ENCODE measurements at places on chromosomes 2 and 18. TPM values are rescaled to one million over a fixed set of nuclear protein-coding genes. Genes with fewer than 3 reads are reported as not detected.

The ATOH8 gene
- 0.25 TPM for total RNA-seq

DNA sequence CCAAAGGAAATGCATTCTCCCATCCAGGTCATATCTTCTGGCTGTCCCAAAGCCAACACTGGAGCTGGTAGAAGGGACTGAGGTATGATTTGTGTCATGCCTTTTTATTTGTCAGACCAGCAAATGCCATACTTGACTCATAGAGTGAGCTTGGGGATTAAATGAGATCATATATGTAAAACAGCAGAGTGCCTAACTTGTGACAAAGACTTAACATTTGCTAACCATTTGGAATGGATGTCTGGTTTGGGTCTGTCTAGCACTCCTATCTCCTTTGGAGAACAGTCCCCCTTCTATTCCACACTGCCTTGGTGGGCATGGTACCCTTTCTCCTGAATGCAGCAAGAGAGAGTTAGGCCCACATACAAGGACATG, 128.5 kb upstream of the LGALSL start:
- H3K27me3 ChIP-seq = no peaks in the 10 kb centered on the region
- no peak overlapping the region for H3K4me3 ChIP-seq
- no peaks in the 10 kb centered on the region for H3K36me3 ChIP-seq
- no peak for DNase-seq
- H3K27ac ChIP-seq = no peak overlapping the region
- H3K4me1 ChIP-seq = peaks cover 16% of the 10 kb centered on the region

- H3K27me3 ChIP-seq = no peaks in the 10 kb centered on the region
- H3K4me1 ChIP-seq = no peaks in the 10 kb centered on the region
- no peak overlapping the region for H3K27ac ChIP-seq
- H3K36me3 ChIP-seq = no peaks in the 10 kb centered on the region
These were observed 1040.3 kb downstream of the SOCS6 start for GRCh38 chr18:71329114-71329513.

The DIS3L2 gene
- total RNA-seq = 30.4 TPM

The BCL2L11 gene
- 12.4 TPM for total RNA-seq

The FAM237A gene
- total RNA-seq = not detected

DNA sequence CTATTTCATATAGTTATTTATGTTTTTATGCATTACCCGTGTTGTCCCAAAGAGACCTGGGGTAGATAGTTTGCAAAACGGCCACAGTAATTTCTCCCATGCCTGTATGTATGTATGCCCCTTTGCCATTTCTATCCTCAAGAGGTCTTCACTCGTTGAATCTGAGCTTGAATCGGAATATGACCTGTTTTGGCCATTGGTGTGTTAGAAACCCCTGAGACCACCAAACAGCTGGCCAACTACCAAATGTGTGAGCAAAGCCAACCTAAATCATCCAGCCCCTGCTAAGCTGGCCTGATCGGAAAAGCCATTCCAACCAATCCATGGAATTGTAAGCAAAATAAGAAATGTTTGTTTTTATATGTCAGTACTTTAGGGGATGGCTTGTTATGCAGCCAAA, 23.4 kb upstream of the INO80C start:
- H3K4me1 ChIP-seq = peaks cover 3% of the 10 kb centered on the region
- H3K27me3 ChIP-seq = no peaks in the 10 kb centered on the region
- no peak for DNase-seq
- H3K36me3 ChIP-seq = no peaks in the 10 kb centered on the region
- H3K27ac ChIP-seq = no peak overlapping the region

- H3K27me3 ChIP-seq = no peaks in the 10 kb centered on the region
- no peaks in the 10 kb centered on the region for H3K36me3 ChIP-seq
- H3K27ac ChIP-seq = no peak overlapping the region
- peaks cover 9% of the 10 kb centered on the region for H3K4me1 ChIP-seq
These were observed 39.7 kb downstream of the C2orf76 start for GRCh38 chr2:119326938-119327337.

- no peaks in the 10 kb centered on the region for H3K27me3 ChIP-seq
- peaks cover 18% of the 10 kb centered on the region for H3K4me1 ChIP-seq
- H3K4me3 ChIP-seq = no peak overlapping the region
- DNase-seq = peak; percentile 76
These were observed 200.6 kb upstream of the RASGRP3 start for GRCh38 chr2:33275689-33276444.

GRCh38 chr2:233351423-233351822, 2.9 kb upstream of the DGKD start:
- H3K4me1 ChIP-seq = peaks cover 61% of the 10 kb centered on the region
- H3K27me3 ChIP-seq = no peaks in the 10 kb centered on the region
- peak overlapping the region; percentile 62 for H3K27ac ChIP-seq
- DNase-seq = no peak

The PRSS56 gene
- total RNA-seq = not detected

GRCh38 chr2:205484215-205484614, 198.1 kb upstream of the NRP2 start:
- H3K27ac ChIP-seq = no peak overlapping the region
- no peak for DNase-seq
- H3K4me1 ChIP-seq = no peaks in the 10 kb centered on the region
- H3K4me3 ChIP-seq = no peak overlapping the region
- H3K36me3 ChIP-seq = no peaks in the 10 kb centered on the region

GRCh38 chr2:33272001-33272400, 204.4 kb upstream of the RASGRP3 start:
- DNase-seq = no peak
- no peaks in the 10 kb centered on the region for H3K36me3 ChIP-seq
- H3K4me1 ChIP-seq = peaks cover 18% of the 10 kb centered on the region
- no peak overlapping the region for H3K27ac ChIP-seq

DNA sequence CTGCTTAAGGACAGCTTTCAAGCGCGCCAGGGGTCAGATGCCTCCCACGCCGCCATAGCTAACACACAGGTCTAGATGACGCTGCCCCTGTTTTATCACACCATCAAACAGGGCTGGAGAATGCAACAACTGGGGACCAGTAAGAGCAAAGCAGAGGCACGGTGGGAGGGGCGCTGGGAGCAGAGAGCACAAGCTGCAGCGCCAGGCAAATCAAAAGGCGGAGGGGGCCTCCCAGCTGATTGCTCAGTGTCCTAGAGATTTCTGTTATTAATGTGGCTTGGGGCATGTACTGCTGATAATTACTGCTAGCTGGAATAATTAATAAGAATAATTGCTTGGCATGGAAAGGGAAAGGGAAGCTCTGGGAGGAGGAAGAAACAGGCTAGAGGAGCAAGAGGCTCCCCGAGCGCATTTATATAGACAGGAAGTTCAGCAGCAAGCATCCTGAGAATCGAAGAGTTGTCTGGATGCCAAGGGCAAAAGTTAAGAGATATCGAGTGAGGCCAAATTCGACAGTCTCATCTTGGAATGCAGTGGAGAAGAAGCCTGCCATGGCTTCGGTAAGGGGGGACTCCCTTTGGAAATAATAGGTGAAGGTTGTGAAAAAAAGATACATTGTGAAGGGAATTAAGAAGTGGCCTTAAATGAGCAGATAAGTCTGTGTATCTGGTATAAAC, 104.5 kb upstream of the ZNF521 start:
- DNase-seq = no peak
- H3K27me3 ChIP-seq = no peaks in the 10 kb centered on the region
- H3K27ac ChIP-seq = no peak overlapping the region
- no peaks in the 10 kb centered on the region for H3K4me1 ChIP-seq
- H3K36me3 ChIP-seq = no peaks in the 10 kb centered on the region

- H3K27ac ChIP-seq = no peak overlapping the region
- H3K4me3 ChIP-seq = no peak overlapping the region
These were observed 27.5 kb downstream of the STAMBP start for GRCh38 chr2:73856214-73856613.

GRCh38 chr2:219706823-219707281, 79.4 kb downstream of the SLC4A3 start:
- peaks cover 19% of the 10 kb centered on the region for H3K4me1 ChIP-seq
- H3K27me3 ChIP-seq = no peaks in the 10 kb centered on the region
- DNase-seq = peak; percentile 53
- no peak overlapping the region for H3K4me3 ChIP-seq
- H3K36me3 ChIP-seq = no peaks in the 10 kb centered on the region
- no peak overlapping the region for H3K27ac ChIP-seq

DNA sequence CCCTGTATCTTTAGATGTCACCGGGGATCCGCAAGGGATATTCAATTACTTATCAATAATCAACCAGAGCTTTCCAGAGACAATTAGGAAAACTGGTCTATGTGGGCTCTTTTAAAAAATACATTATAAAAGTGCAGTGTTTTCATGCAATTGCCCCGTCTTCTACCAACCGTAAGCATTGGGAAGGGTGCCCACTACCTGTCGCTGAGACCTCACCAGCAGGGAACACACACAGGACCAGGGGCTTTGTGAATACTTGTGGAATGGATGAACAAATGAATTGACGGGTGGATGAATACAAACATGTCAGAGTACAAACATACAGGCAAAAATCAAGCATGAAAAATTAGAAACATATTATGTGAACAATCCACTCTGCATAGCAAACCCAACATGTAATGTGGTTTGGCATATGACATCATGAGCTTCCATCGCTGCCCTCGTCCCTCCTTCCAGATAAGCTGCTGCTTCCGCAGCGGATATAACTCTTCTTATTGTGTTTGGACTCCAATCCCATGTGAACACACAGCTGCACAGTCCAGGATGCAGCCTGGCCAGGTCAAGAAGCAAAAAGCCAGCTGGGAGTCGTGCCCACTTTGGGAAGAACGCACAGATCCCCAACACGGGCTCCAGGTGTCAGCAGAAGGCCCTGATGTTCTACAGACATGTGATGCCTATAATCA, 5.3 kb downstream of the FHL2 start:
- H3K4me3 ChIP-seq = no peak overlapping the region
- peak overlapping the region; percentile 66 for H3K27ac ChIP-seq
- DNase-seq = no peak
- H3K27me3 ChIP-seq = no peaks in the 10 kb centered on the region
- peaks cover 80% of the 10 kb centered on the region for H3K4me1 ChIP-seq

DNA sequence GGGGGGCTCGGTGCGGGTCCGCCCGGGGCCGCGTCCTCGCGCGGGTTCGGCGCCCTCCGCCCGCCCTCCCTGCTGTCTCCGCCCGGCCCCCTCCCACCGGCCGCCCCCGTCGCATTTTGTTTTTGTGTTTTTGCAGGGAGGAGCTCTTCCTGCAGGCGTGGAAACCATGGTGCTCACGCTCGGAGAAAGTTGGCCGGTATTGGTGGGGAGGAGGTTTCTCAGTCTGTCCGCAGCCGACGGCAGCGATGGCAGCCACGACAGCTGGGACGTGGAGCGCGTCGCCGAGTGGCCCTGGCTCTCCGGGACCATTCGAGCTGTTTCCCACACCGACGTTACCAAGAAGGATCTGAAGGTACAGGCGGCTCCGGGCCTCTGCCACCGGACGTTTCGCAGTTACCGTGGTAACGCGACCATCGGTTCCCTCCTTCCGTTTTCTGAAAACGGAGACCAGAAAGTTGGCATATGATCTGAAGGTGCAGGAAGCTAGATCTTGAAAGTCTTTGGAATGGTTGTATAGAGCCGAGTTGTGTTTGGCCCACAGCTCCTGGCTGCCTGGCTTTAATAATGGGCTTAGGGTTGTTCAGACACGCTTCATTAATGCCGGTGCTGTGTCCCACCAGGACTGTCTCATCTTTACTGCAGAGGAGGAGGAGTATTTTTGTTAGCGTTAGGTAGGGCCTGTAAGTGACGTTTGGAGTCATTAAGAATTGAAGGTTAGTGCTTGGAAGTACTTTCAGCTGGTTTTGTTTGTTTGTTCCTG, 891 bp downstream of the KDM3A start:
- no peak for DNase-seq
- H3K4me3 ChIP-seq = peak overlapping the region; percentile 75
- peak overlapping the region; percentile 51 for H3K27ac ChIP-seq
- H3K36me3 ChIP-seq = 0 out of 2 replicates have a peak, but pooled peaks cover 4% of the 10 kb centered on the region
- peaks cover 30% of the 10 kb centered on the region for H3K4me1 ChIP-seq

GRCh38 chr2:58521803-58522554, 280.9 kb upstream of the FANCL start:
- H3K4me3 ChIP-seq = no peak overlapping the region
- no peaks in the 10 kb centered on the region for H3K27me3 ChIP-seq
- no peaks in the 10 kb centered on the region for H3K4me1 ChIP-seq
- no peak for DNase-seq

DNA sequence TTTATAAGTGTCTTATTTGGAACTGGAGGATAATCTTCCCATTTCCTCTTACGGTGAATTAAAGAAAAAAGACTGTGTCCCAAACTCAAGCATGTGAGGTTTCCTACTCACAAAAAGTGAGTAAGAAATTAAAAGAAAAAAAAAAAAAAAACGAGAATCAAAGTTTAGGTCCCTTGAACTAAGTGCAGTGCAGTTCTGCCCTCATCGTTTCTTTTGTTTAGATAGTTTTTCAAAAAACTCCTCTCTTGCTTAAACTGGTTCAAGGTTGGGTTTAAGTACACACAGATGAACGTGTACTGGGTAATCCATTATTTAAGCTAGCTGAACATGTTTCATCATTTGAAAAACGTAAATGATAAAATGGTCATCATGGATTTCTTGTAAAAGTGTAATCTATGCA, 235.9 kb upstream of the KCNJ3 start:
- H3K27me3 ChIP-seq = no peaks in the 10 kb centered on the region
- no peaks in the 10 kb centered on the region for H3K4me1 ChIP-seq
- no peaks in the 10 kb centered on the region for H3K36me3 ChIP-seq
- no peak overlapping the region for H3K27ac ChIP-seq
- no peak overlapping the region for H3K4me3 ChIP-seq

The ASB3 gene
- 27.7 TPM for total RNA-seq

The HOXD8 gene
- 0.39 TPM for total RNA-seq
